Urothelium cell line (cell line): ENCODE measurements at places on chromosomes 7 and 10.
A peak's percentile ranks its signal among the peaks of the same experiment; 100 is the strongest.

DNA sequence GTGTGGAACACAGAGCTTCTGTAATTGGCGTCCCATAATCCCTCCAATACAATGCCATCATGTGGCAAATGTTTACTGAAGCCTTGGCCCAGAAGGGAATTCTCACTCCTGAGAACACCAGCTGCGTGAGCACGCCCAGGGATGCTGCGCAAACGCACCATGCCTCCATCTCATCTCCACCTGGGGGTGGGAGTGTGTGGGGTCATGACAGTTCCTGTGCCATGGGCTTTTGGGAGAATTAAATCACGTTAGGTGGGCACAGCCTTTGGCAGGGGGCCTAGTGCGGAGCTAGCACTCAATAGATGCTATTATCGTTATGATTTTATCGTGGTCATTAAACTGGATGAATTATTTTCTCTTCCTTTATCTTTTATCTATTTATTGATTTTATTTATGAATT lies 15.8 kb downstream of the WDFY4 start:
- DNase-seq = no peak

GRCh38 chr10:35928748-35929147 lies 286.7 kb upstream of the FZD8 start:
- DNase-seq = no peak

DNA sequence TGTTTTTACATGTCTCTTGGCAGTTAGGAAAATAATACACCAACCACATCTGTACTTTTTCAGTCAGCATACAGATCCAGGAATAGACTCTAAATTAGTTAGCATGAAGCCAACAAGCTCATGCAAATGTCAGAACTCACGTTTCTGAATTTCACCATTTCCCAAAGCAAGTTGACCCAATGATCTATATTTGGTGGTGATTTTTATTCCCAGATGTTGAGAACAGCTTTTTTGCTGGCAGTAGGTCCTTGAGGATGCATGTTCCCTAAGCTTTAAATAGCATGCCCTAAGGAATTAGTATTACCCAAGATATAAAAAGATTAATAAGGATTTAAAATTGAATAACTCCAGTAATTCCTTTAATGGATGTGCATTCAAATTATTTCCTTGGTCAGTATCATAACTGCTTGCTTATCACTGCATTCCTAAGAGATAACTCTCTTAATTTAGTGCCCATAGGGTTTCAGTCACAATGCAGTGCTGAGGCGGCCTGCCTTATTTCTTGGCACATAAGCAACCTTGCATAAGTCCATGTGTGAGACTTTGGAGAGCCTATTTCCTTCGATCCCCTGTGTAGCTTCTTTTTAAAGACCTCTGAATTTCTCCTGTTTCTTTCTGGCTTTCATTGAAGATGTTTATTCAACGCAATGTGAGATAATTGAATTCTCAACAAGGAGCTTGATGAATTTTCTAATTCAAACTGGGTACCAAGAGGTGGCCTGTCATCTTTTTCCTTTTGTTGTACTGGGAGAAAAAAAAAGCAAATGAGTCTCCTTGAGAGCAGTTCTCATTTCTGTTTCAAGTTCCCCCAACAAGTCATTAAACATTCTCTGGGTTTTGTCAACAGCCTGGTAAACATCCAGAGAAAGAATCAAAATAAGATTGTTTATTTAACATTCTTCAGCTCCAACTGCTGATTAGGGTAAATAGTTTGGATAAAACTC lies 135.3 kb upstream of the MEOX2 start:
- DNase-seq = no peak

- no peak for DNase-seq
Observed at GRCh38 chr10:105706281-105707026, 1065.4 kb downstream of the SORCS3 start.

GRCh38 chr10:88949912-88950837 lies 2.4 kb downstream of the ACTA2 start:
- no peak for DNase-seq

DNA sequence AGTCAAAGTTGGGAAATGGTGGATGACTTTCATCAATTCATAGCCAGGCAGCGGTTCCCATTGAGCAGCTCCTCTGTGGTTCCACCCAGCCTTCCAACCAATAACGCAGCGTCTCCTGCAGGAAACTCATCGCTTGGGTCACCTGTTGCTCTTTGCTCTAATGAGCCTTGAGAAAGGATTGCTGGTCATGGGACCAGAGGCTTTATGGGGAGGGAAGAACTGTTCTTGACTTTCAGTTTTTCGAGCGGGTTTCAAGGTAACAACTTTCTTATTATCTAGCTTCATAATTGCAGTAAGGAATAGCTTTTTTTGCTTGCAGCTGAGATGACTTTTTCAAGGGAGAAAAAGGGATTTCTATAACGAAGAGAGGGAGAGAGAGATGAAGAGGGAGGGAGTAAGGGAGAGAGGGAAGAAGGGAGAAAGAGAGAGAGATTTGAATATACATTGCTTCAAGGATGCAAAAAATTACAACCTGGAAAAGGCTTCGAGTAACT lies 405 bp upstream of the ENTPD1 start:
- DNase-seq = peak; percentile 20

GRCh38 chr10:101940916-101941315 lies 97.3 kb upstream of the KCNIP2 start:
- DNase-seq = no peak

DNA sequence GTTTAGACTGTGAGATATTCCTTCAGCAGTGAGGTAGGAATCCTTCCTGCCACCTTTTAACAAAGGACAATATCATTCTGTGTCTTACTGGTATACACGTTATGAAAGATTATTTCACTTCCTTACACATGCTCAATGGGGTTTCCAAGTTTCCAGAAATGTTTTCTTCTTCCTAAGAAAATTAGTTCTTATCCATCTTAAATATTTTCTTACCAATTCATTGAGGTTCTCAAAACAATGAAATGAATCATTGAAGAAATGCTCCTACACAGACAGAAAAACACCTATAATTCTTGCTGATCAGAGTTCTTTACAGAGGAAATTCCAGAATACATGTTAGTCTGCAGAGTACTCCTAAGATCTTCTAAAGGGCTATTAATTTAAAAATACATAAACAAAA lies 51.4 kb upstream of the SEC61G start:
- DNase-seq = no peak

DNA sequence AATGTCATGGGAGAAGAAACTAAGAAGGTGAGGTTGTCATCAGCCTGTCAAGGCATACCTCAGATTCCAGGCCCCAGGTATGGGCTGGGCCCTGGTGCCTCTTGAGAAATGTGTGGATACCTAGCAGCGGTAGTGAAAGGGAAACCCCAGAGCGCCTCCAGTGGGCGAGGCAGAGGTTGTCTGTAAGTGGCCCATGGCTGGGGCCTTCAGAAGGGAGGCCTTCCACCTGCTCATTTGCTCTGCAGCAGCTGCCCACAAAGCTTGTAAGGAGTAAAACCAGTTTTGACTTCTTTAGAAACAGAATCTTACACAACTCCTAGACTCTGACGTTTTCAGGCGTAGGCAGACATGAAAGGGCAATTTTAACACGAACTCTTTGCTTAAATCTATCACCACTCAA lies 509.9 kb downstream of the PARD3 start:
- no peak for DNase-seq

GRCh38 chr7:26005683-26006410 lies 146.2 kb upstream of the NFE2L3 start:
- no peak for DNase-seq

DNA sequence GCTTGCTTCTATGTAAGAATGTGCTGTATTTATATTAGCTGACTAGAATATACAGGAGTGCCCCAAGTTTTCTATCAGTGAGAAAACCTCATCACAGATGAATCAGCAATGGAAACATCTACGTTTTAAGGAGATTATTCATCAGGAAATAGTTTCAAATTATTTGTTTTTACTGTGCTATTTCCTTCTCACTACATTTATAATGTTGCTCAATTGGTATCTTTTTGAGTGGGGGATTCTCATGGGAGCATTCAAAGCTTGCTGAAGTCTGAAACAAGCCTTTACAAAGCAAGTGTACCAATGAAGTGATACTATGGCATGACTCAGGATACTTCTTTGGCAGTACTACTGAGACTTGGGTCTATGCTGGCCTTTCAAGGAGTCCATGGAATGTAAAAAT lies 191.1 kb upstream of the SLC26A5 start:
- no peak for DNase-seq

GRCh38 chr10:45376371-45376801 lies 2.4 kb downstream of the ALOX5 start:
- no peak for DNase-seq

DNA sequence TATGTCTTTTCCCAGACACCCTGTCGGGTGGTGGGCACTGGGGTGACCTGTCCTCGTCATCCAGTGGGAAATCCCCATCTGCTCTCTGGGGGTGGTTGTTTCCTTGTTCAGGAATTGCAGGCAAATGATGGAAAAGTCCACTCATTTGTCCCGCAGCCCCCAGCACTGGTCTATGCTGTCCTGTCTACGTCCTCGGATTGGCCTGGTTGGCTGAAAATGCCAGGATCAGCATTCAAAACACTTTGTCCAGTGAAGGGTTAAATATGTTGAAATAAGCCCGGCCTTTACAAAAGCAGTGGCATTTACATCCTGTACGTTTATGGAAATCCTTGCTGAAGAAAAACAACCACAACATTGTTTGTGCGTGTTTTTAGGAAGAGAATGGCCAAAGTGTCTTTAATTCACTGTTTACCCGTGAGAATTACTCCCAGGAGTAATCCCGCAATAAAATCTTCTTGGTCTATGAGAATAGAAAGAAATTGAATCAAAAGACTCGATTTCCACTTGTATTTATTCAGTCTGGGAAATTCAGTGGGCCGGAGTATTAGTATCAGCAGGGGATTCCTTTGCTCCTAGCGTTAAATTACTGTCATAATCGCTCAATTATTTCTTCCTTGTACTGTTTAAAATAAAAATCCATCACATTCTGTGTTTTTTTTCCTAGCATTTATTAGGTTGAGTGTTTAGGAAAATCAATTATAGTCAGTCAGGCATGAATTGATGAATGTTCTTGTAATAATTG lies 116.8 kb upstream of the SH2B2 start:
- no peak for DNase-seq
